KBM-7 (cell line): ENCODE measurements at places on chromosomes 4 and X.

GRCh38 chr4:123480706-123481418 is 84.3 kb downstream of the SPRY1 start:
- DNase-seq: no peak

- DNase-seq: no peak
These were observed 16.4 kb downstream of the RAB33B start for GRCh38 chr4:139470295-139470694.

DNA sequence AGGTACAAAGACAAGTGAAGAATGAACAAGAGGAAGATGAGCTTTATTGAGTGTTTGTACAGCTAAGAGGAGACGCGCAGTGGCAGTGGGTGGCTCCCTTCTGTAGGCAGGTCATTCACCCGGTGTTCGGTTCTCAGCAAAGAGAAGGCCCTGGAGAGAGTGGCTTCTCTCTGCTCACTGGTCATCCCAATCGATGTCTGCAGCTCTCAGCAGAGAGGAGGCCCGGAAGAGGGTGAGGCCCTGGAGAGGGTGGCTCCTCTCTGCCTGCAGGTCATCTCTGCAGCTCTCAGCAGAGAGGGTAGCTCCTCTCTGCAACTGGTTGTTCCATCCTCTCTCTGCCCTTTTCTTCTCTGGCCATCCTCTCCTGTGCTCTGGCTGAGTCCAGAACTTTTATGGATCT is 126.5 kb downstream of the UGT8 start:
- no peak for DNase-seq

- DNase-seq: peak; percentile 33
These were observed 11.3 kb downstream of the DTHD1 start for GRCh38 chr4:36292556-36293188.
